ENCODE measurements at places on chromosomes 4 and X.
A peak's percentile ranks its signal among the peaks of the same experiment; 100 is the strongest.

- DNase-seq, result no peak
Measured at GRCh38 chrX:154333837-154334271, 38.3 kb downstream of the TKTL1 start.

GRCh38 chr4:4693755-4694295, 152.0 kb upstream of the STX18 start:
- no peak for DNase-seq

DNA sequence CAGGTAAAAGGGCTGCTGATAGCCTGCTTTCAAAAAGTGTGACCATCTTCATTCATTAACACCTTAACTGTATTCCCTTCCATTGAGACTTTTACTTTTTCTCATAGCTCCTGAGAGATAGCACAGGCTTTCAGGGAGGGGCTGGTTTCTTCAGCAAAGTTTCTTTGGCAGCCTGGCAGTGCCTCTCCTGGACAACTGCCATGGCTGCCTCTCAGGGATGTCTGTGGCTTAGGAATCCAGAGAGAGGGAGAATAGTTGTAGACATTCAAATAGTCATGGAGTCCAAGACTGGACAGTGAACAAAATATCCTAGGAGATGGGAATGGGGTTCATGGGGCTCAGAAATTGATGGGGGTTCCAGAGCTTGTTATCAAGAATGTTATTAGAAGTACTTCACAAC, 81.1 kb downstream of the FAM47B start:
- DNase-seq, result no peak

DNA sequence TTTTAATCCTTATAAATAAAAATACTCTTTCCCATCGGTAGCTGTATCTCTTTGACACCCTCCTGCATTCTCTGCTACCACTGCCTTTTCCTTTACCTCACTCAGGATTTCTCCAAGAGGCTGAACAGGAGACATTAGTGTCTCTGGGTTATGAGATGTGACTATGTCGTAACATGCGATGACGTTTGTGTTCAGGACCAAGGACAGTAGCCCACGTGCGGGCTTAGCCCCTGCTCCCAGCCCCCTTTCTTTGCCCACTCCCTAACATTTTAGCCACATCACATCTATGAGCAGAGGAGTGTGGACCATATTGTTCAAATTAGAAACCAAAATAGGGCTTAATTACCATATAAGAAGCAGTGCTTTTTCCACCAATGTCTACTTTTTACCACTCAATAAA, 369.3 kb downstream of the FBXW7 start:
- DNase-seq, result no peak

GRCh38 chrX:126836186-126836585, 16.7 kb downstream of the PRR32 start:
- DNase-seq, result no peak

- no peak for DNase-seq
Measured at GRCh38 chrX:111131572-111131971, 35.6 kb downstream of the PAK3 start.

DNA sequence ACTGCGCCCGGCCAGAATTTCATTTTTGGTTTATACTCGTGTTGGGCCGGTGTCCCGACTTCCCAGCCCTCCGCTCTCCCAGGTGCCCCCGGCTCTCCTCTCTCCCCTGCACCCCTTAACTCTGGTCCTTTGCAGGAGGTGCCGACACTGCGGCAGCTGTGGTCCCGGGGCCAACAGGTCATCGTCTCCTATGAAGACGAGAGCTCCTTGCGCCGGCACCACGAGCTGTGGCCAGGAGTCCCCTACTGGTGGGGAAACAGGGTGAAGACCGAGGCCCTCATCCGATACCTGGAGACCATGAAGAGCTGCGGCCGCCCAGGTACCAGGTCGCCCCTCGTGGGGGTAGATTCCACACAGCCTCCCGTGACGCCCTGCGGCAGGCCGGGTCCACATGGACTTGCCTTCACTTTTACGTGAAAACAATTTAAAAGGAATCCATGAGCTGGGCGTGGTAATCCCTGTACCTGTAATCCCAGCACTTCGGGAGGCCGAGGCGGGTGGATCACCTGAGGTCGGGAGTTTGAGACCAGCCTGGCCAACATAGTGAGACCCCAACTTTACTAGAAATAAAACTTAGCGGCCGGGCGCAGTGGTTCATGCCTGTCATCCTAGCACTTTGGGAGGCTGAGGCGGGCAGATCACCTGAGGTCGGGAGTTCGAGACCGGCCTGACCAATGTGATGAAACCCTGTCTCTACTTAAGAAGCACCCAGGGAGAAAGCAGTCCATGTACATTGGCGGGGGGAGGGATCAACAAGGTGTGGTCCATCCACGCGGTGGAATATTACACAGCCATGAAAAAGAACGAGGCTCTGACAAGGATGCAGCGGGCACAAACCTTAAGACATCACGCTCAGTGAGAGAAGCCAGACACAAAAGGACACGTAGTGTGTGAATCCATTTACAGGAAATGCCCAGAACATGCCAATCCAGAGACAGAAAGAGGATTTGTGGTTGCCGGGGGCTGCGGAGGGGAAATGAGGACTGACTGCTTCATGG, 12.0 kb downstream of the PLCXD1 start:
- no peak for DNase-seq

DNA sequence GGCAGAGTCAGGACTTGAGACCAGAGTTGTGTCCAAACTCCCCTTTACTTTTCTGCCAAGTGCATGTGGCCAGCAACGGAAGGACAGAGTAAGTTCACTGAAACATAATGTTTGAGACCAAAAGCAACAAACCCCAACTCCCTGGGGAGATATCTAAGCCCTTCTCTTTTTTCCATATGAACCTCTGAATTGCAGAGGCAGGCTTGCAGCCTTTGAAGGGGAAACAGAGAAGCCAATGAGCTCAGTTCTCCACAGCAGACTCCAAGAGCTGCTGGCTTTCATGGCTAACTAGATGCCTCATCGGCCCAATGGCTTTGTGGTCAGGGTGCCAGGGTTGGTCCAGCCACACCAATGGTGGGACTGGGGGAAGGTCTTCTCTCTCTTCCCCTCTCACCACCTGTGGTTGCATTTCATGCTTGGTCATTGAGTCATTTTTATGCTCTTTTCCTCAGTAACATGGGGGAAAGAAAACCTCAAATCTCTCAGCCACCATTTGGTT, 34.0 kb downstream of the STARD8 start:
- DNase-seq, result no peak

DNA sequence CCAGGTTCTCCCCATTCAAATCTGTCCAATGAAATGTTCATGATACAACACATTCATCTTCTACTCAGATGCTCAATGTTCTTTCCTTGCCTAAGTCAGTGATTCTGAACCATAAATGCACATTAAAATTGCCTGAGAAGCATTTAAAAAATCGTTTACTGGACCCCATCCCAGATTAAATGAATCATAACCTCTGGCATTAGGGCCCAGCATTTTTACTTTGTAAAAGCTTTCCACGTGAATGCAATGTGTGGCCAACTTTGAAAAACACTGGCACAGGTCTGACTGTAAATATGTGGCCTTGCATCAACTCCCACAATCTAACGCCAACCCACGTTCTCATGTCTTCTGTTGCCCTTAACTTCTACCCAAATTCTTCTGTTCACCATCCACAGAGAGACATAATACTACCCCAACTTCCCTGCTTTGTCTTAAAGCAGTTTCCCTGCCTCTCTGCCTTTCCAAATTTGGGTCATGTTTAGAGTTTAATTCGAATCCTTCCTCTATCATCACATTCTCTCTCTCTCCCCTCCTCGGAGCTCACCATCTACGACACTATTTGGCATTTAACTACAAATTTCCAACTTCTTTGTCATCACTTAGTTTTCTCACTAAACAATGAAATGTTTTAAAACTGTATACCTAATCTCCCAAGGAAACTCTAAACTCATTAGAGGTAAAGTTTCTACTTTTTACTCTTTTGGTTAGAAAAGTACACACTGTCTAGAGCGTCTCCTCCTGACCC, 78.7 kb downstream of the PRKG2 start:
- no peak for DNase-seq

DNA sequence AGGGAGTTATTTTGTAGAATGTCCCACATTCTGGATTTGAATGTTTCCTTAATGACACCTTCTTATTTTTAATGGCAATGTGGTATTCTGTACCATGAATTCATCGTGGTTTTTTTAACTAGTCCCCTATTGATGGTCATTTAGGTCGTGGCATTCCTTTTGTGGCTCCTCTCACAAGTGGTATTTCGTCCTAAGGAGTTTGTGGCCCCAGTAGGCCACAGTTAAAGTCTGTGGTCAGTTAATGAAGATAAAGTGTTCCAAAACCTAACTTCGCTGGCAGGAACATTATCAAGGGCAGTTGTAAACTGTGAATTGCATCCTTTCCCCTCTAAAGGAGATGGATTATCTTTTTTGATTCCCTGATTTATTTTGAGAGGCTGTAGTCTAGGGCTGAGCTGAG, 133.2 kb downstream of the TMEM164 start:
- no peak for DNase-seq

- DNase-seq, result no peak
Measured at GRCh38 chr4:175561696-175562095, 250.4 kb downstream of the GPM6A start.

GRCh38 chrX:23493941-23494374, 159.3 kb downstream of the PTCHD1 start:
- no peak for DNase-seq

DNA sequence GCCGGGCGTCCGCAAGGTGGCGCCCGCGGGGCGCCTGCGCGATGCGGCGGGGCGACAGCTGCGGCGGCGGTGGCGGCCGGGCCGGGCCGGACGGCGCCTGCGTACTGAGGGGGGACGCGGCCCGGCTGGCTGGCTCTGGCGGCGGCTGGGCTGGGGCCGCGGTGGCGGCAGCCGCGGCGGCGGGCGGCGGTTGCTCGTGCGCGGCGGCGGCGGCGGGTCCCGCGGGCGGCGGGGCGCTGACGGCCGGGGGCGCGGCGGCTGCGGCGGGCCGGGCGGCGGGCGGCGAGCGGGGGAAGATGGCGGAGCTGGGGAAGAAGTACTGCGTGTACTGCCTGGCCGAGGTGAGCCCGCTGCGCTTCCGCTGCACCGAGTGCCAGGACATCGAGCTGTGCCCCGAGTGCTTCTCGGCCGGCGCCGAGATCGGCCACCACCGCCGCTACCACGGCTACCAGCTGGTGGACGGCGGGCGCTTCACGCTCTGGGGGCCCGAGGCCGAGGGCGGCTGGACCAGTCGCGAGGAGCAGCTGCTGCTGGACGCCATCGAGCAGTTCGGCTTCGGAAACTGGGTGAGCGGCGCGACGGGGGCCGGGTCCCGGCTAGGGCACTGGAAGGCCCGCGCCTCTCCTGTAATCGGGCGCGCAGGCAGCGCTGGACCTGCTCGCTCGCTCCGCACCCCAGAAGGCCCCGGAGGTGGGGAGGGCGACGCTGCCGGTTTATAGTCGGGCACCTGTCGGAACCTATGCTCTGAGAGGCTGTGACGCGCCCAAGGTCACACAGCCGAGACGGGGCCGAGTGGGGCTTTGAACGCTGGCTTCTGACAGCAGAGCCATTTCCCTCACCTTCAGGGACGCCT, at the start of gene TADA2B:
Gene TADA2B, plus strand, starts transcription at position 89 of the 853 bp plus-strand sequence. Its CDS starts 208 bp downstream, at position 297.
- peak; percentile 16 for DNase-seq

DNA sequence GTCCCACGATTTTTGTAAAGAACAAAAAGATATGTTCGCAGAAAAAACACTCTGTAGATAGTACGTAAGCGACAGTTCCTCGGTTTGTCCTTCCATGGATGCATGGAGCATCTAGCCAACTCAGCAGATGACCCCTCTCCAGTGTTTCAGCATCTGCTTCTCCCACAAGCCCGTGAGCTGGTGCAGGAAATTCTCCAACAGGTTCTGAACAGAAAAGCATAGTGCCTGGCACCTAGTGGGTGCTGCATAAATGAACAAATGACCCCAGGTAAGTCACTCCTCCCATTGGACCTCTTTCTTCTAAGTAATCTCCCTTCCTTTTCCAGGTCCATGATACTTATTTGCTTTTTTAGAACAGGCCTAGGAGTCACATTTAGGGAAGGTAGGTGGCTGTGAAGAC, 966 bp upstream of the KIAA0232 start:
- no peak for DNase-seq
